ENCODE measurements at places on chromosomes 1 and 21.

DNA sequence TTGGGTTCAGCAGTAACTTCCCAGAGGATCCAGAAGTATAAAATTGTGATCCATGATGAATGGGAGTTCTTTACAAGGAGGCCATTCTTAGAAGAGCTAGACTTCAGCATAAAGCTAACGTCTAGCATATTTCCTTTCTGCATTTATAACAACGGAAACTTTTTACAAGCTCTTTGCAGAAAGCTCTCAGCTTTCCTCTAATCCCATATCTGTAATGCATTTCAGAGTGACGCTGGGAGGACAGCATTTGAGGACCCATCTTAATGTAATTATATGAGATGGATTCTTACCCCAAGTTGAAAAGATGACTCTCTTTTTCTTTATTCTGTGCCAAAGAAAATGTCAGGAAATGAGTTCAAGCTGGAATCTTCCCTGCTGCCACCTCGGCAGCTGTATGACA is 132.0 kb upstream of the CACHD1 start:
- no peak for DNase-seq

- DNase-seq = no peak
Measured at GRCh38 chr1:117313555-117313954, 53.7 kb upstream of the MAN1A2 start.

- DNase-seq = no peak
Measured at GRCh38 chr1:180566026-180566425, 7.3 kb downstream of the OVAAL start.

GRCh38 chr1:34127006-34128000 is 37.7 kb downstream of the CSMD2 start:
- no peak for DNase-seq

DNA sequence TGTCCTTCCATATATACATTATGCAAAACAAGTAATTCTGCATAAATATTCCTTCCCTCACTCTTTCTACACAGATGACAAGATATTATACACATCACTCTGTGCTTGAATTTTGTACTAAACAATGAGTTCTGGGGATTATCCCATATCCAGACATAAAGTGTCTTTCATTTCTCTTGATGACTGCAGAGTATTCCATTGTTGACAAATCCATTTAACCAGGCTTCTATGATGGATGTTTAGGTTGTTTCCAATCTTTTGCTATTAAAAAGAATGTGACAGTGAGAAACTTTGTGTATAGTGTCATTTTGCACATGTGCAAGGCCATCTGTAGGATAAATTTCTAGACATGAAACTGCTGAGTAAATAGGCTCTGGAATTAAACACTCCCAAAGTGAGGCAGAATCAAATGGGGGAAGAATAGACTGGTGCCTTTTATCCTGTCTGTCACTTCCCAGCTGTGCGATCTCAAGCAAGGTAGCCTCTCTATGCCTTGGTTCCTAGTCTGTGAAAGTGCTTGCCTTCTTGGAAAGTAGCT is 29.9 kb upstream of the ATP2B4 start:
- no peak for DNase-seq

DNA sequence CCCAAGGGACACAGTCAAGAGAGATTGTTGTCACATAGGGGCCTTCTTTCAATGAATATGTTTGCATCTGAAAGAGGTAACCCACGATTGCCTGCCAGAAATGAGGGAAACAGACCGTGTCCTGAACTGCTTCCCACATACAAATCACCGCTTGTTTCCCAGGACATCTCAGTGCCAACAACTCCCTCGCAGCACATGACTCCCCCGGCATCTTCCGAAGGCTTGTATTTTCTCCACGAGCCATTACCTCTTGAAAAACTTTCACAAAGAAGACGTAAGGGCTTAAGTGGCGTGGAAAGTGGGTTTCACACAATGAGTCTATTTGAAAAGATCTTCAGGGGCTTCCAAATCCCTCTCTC is 31.6 kb upstream of the PDE9A start:
- DNase-seq = no peak

GRCh38 chr1:150234309-150234565 is 1.7 kb downstream of the ANP32E start:
- DNase-seq = no peak

GRCh38 chr1:212256369-212256768 is 28.8 kb upstream of the PPP2R5A start:
- no peak for DNase-seq

DNA sequence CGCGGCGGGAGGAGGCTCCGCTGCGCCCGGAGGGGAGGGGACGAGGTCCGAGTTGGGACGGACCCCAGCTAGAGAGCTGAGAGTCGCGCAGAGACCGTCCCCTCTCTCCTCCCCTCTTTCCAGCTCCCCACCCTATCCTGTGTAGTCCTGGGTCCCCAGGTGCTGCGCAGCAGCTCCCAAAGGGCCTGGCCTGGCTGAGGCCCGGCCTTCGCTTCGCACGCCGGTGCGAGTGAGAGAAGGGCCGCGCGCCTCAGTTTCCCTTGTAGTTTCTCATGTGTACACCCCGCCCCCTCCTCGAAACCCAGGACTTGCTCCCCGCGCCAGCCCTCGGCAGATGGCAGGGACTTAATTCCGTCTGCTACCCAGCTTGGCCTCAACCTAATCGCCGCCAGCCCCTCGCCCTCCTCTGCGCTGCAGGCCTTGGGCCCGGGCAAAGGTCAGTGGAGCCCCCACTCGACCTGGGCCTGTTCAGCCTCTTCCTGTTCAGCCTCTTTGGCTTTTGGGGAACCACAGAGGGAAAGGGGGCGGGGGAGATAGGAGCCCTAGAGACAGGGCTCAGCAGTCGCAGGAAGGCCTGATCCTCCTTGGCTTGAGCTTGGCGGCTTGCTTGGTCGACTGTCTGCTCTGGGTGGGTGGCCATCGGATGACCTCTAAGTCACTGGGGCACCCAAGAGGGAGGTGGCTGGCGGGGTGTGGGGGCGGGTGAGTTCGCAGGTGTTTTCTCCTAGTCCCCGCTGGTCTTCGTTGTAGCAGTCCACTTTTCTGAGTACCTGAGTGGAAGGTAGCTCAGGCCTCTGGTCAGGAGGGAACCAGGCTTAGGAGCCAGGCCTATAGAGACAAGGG is 1.0 kb downstream of the ZNF687 start:
- peak; percentile 98 for DNase-seq

DNA sequence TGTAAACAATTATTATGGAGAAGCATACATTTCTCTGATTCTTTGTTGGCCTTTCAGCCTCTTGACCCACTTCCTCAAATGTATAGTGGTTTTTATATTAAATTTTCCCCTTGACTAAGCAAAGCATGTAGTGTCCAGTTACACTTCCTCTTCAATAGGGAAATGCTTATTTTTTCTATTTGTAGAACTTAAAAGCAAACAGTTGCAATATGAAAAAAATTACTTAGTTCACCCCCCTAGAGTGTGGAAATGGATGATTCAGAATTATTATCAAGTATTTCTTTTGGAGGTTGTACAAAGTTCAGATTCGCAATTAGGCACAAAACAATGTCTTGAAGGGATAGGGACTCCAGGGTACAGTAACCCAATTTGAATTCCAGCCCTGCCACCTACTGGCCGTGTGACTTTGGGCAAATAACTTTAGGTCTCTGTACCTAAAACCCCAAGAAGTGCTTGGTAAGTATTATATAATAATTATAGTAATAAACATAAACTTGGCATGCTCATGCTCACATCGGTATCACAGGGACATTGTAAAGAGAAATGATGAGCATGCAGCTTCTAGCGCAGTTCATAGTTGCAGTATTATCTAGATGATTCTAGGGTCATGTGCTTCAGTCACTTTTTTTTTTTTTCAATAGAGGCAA is 28.6 kb upstream of the IFNGR2 start:
- DNase-seq = peak; percentile 55

DNA sequence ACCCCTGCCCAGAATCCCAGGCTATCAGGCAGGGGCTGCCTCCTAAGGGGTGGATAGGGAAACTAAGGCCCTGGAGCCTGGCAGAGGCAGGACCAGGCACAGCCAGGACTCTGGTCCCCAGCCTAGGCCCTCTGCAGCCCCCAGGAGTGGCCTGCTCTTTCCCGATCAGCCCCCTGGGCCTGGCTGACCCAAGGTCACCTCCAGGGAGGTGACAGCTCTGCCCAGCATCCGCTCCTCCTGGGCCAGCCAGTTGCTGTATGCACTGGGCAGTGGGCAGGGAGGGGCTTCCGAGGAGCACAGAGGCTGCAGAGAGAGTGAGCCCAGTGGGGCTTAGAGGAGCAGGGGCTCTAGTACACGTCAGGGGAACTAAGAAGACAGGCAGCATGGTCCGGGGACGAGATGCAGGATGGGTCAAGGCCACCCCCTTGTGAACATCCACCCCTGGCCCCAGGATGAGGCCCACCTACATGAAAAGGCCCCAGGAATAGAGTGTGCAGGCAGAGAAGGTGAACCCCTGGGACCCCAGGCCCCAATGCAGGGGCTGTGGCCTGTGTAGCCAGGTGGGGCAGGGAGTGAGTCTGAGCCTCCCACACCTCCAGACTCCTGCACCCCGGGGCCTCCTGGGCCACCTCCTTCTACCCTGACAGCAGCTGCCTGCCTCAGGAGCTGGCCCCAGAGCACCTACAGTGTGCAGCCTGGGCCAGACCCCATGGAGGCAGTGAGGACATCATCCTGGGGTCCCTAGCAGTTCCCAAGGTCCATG is 32.8 kb downstream of the WNT9A start:
- DNase-seq = no peak

DNA sequence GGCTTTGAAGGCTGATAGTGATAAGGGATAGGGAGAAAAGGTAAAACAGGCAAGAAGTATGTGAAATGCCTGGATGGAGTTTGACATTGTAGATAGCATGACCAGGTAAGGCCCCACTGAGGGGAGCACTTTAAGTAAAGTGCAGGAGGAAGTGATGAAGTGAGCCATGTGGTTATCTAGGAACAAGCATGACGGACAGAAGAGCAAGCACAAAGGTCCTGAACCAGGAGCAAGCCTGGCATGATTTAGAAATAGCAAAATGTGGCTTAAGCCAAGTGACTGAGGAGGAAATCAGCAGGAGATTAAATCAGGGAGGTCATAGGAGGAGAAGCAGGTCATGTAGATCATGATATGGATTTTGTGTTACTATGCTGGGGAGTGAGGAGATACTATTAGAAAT is 129.2 kb downstream of the GLUL start:
- no peak for DNase-seq

DNA sequence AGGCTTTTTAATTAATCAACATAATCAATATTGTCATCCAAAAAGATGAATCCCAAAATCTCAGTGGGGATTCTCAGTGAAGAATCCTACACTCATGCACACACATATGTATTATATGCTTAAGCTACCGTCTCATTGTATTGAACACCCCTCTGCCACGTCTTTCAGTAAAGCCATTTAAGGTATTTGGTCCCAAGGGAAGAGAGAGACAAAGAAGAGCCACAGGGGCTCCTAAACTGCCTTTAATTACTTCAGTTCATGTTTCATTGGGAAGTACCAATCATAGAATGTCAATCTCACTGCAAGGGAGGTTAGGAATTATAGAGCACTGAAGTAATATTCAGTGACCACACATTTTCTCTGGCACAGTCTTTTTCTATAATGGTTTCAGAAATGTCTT is 388.6 kb upstream of the NEGR1 start:
- DNase-seq = no peak

GRCh38 chr1:230858918-230859729 is 9.2 kb downstream of the C1orf198 start:
- DNase-seq = no peak

- no peak for DNase-seq
Measured at GRCh38 chr1:31926252-31926651, 11.9 kb downstream of the PTP4A2 start.

DNA sequence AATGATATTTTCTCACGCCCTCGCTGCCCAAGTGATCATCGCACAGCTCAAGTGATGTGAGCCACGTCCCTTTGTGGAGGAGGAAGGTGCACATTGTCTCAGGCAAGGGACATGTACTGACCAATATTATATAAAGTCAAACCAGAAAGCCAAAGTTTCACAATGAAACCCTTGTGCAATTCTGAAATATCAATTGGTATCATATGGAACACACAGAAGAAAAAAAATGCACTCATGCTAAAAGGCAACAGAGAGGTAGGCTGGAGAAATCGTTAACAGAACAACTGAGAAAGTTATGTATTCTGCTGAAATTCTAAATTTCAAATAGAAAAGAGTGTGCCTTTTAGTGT is 1.9 kb downstream of the JAM2 start:
- no peak for DNase-seq

DNA sequence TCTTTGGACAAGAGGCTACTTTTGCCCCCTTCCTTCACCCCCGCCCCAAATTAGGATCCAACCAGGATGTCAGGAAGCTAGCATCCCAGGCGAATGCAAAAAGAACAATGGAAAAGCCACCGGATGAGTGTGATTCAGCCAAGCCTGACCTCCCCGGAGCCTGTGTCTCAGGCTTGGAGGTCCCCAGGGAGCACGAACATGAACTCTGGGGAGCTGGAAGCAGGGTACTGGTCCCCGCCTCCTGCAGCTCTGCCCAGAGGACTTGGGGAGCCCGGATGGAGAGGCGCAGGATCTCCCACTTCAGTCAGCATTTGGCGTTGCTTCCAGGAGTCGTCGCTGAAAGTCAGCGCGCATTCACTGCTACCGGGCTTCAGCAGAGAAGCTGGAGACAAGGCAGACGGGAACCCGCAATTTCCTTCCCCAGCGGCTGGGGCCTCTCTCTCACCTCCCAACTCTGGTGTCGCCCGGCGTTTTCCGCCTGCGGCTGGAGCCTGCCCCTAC is 1.8 kb upstream of the TBX15 start:
- no peak for DNase-seq

DNA sequence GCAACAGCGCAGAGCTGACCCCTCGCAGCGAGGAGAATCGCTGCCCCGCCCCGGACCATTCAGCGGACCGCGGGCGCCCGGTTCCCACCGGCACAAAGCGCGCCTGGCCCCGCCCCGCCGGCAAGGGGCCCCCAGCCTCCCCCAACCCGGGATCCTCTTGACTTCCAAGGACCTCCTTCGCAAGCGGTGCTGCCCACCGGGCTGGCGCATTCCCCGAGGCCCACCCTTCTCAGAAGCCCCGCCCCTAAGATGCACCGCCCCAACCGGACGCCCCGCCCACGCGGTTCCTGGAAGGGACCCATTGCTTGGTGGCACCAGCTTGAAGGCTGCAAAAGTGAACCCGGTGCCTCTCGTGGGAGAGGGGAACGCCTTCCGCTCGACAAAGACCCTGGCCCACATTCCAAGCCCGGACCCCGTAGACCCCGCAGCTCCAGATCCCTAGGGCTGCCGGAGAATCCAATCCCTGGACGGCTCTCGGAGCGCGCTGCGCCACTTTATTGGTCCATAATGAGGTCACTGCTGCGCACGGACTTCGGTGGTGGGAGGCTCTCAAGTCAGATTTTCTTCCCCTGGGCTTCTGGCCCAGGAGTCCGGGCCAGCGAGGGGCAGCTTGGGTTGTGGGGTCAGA is 2.0 kb downstream of the HES3 start:
- peak; percentile 94 for DNase-seq

All from WERI-Rb-1 (cell line).